ENCODE measurements at places on chromosomes 5 and 9. TPM values are rescaled to one million over a fixed set of nuclear protein-coding genes. Genes with fewer than 3 reads are reported as not detected.

Gene PCDHB14
- polyA plus RNA-seq, result 9.5 TPM

Gene SLC46A2
- polyA plus RNA-seq, result not detected

Gene ALDH1A1
- 271 TPM for polyA plus RNA-seq

Gene ECSCR
- 24.4 TPM for polyA plus RNA-seq

Gene CDC20B
- polyA plus RNA-seq, result 0.59 TPM

GRCh38 chr5:142758062-142758795 lies 11.9 kb upstream of the ARHGAP26 start:
- DNase-seq, result no peak

DNA sequence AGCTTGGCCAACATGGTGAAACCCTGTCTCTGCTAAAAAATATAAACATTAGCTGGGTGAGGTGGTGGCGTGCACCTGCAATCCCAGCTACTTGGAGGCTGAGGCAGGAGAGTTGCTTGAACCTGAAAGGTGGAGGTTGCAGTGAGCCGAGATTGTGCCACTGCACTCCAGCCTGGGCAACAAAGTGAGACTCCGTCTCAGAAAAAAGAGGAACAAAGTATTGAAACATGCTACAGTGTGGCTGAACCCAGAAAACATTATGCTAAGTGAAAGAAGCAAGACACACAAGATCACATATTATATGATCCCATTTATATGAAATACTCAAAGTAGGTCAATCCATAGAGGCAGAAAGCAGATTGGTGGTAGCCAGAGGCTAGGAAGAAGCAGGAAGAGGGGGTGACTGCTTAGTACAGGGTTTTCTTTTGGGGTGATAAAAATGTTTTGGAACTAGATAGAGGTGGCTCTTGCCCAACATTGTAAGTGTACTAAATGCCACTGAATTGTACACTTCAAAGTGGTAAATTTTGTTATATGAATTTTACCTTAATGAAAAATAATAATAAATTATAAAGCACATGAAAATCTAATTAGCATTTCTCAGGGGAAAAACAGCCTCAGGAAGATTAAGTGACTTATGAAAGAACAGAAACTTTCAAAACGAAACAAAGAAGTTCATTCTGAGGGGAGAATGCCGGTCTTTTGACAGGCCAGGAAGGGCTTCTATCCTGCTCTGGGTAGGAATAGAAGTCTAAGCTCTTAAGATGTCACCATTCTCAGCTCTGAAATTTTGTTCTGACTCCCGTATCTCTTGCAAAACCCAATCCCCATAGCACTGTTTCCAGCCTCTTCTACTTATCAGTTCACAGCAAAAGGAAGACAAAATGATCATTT lies 161.1 kb upstream of the TBCA start:
- no peak for DNase-seq

- DNase-seq, result peak; percentile 31
These were observed at the start of gene SGCD for GRCh38 chr5:156326718-156327259. SGCD (plus strand) TSS chr5:156327164.

DNA sequence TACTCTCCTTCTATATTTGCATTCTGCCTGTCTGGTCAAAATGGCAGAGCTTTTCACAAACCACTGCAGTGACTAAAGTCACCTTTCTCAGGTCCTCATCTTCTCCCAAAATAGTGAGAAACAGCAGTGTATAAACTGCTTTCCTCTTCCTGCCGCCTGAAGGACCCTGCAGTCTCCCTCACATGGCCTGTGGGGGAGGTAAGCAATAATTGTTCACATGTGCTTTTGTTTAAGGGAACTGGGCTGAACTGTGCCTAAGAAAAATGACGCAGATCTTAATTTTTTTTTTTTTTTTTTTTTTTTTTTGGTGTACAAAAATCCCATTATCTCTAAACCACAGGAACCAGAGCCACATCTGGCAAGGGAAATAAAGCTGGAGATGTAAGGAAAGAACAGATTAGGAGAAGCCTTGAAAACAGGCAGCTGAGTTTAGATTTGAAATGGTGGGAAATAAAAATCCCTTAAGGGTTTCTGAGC lies 131.7 kb upstream of the VLDLR start:
- no peak for DNase-seq

DNA sequence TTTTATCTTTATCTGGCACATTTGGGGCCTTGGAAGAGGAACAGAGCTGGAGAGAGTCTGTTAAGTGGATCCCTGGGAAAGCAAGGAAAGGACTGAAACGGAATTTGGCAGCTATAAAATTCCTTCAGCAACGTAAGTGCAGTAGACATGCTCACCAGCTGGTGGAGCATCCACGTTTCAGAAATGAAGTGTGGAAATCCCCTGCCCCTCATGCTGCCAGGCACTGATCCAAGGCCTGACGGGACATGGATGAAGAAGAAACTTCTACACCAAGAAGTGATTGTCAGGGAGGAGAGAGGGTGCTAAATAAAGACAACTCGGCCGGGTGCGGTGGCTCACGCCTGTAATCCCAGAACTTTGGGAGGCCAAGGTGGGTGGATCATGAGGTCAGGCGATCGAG lies 209.3 kb downstream of the ROR2 start:
- DNase-seq, result no peak

DNA sequence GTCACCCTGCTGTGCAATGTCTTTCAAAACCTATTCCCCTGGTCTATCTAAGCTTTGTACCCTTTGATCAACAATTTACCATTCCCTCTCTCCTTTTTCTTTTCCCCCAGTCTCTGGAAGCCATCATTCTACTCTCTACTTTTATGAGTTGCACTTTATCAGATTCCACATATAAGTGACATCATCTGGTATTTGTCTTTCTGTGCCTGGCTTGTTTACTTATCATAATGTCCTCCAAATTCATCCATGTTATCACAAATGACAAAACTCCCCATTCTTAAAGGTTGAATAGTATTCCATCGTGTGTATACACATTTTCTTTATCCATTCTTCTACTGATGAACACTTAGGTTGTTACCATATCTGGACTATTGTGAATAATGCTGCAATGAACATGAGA lies 344.2 kb upstream of the CCNH start:
- no peak for DNase-seq

- no peak for DNase-seq
These were observed 14.6 kb upstream of the LMX1B start for GRCh38 chr9:126599047-126599650.

- no peak for DNase-seq
These were observed 25.9 kb downstream of the HOMER1 start for GRCh38 chr5:79488058-79488457.

Measured in renal cortex interstitium (tissue), 15 donors.